ENCODE measurements at places on chromosomes 7 and 10.

- DNase-seq, result no peak
Observed at GRCh38 chr7:146993764-146994163, 877.2 kb downstream of the CNTNAP2 start.

GRCh38 chr10:71141528-71141927, 70.8 kb upstream of the UNC5B start:
- DNase-seq, result no peak

GRCh38 chr7:3451701-3452100, 150.6 kb downstream of the SDK1 start:
- DNase-seq, result no peak

- no peak for DNase-seq
Observed at GRCh38 chr7:151695951-151696541, 176.4 kb upstream of the RHEB start.

GRCh38 chr10:30300728-30301127, 48.4 kb downstream of the MTPAP start:
- no peak for DNase-seq

DNA sequence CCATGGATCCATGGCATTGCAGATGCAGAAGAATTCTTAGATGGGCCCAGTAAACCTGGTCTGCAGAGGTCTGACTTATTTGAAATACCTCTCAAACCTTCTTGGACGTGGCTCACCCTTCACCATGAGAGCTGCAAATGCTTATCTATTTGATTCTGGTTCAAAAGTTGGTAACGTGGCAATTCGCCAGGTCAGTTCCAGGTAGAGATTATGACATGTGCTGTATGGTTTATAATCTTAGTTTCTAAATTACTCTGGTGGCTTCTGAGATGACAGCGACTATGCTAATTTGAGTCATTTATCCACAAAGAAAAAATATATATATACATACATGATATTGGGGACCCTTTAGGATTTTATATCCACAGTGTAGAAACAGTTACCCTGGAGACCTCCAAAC, 68.8 kb downstream of the NRP1 start:
- DNase-seq, result no peak

DNA sequence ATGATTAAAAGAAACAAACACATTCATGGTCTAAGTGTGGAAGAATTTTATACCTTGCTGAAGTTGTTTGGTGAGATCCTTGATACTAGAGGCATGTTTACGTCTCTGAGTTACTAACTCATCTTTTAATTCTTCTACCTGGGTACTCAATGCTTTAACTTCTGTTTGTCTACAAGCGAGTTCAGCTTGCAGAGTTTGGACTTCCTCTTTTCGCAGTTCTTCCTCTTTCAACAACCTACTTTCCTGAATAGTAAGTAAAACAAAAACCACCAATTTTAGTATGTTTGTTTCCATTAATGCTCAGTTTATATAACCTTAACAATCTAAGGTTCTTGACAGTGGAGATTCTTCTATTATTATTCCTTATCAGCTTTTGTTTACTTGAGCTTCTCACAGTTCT, 42.9 kb downstream of the CCDC186 start:
- DNase-seq, result no peak

Measured in stimulated activated CD8-positive, alpha-beta memory T cell treated with anti-CD3 and anti-CD28 coated beads, Interleukin-2, amount 100 ng/mL, for 1 hour (primary cell).